ENCODE measurements at places on chromosomes 7 and 10.
A peak's percentile ranks its signal among the peaks of the same experiment; 100 is the strongest.

GRCh38 chr10:71887743-71888142, 36.7 kb upstream of the PSAP start:
- DNase-seq, result no peak

DNA sequence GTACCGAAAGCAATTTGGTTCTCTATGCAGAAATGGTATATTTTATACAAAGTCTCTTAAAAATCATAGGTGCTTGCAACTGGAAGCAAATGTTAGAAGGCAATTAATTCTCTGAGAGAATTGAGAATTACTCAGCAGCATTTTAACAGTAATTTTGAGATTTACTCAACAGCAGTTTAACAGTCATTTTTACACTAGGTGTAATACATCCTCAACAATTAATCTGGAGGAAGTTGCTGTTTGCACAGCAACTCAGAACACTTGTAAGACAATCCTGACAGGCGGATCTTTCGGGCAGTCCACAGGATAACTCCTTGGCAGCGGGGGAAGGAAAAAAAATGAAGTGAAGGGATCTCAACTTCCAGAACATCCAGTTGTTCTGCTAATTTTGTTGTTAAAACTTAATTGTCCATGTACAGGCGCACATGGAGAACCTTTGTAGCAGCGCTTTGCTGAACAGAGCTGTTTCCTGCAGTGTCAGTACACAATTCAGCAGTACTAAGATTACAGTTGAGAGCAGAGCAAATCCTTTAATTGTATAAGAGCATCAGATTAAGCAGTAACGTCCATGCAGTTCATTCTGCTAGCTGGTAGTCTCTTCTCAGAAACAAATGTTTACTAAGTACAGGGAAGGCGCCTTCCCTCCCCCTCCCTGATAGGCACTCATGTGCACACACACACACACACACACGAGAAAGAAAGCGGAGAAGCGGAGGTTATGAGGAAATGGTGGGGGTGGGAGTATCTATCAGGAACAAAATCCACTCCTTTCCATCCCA, 43.8 kb downstream of the ENO4 start:
- no peak for DNase-seq

DNA sequence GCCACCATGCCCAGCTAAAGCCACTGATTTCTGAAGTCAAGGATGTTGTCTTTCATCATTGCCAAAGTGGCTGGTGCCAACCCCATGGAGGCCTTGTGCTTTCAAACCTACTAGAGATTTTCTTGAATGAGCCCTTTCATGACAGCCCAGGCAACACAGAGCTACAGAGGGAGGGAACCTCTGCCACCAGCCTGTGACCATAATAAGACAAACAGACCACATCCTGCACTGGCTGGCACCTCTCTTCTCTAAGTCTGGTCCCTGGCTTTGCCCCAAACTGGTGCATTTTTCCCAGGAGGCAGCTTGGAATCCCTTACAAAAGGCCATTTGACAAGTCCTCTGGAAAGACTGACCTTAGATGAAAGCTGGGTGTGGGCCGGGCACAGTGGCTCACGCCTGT, 348.8 kb downstream of the GALNT17 start:
- no peak for DNase-seq

DNA sequence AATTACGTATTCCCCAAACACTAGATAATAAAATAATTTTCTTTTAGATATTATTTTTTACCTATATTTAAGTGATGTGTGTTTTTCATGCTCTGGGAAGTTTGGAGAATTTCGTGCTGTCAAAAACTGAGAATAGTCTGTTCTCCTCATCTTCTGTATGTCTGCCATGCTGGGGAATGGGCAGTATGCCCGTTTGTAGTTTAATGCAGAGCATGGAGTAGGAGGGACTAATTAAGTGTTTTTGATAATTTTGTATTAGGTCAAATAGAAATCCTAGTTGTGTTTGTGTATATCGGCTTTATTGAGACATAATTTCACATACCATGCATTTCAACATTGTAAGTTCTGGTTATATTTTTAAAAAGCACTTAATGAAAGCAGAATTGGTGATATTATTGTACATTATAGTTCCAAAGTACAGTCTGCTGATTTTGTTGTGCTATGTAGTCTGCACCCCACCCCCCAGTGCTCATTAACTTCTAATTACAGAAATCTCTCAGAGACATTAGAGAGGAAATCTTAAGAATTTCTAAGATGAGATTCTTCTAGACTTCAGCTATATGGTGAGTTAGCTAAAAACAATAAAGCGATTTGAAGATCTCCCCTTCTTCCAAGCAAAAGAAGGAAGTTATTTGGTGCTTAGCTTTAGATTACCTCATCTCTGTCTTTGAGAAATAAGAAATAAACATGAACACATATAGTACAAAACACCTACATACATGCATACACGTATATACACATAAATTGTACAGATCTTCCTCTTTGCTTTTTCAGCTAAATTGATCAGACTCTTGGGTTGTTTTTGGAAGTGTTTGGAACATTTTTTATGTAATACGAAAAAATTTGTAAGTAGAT, 22.2 kb downstream of the ZRANB1 start:
- DNase-seq, result no peak

GRCh38 chr10:3986493-3987142, 201.6 kb upstream of the KLF6 start:
- DNase-seq, result no peak

DNA sequence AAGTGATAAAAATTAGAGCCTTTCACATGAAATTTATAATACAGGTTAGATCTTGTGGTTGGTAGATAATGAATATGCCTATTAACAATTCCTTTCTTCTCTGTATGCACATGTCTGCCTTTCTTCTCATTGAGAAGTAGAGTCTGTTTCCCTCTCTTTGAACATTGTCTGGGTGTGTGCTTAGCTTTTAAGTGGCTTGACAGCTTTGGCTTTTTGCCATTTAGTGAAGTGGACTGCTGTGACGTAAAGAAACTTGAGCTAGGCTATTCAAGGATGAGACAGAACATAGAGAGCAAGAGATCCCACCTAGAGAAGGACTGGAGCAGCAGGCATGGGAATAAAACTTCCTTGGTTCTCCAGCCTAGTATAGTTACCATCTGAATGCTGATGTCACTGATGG, 996.7 kb upstream of the CELF2 start:
- DNase-seq, result peak; percentile 94

DNA sequence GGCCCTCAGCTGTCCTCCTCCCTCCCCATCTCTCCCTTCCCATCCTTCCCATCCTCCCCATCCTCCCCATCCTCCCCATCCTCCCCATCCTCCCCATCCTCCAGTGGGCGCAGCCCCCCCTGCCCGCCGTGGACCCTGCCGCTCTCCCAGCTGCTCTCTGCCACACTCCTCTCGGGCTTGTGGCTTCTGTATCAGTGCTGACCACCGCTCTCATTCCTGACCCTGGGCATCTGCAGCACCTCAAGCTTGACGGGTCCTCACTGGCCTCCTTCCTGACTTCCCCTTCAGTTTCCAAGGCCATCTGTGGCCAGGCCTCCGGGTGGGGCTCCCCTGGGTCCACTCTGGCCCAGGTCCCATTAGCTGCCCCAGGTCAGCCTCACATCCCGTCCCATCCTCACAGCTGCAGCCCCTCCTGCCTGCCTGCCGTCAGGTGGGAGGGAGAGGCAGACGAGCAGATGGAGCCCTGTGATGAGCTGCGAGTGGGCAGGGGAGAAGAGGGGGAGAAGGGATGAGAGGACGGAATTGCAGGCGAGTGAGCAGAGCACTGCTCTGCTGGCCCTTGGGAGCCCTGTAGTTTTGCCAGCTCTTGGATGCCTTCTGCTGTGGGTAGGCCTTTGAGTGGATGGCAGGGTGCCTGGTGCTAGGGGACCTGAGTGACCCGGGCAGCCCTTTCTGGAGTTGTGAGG, 35.7 kb downstream of the LHPP start:
- DNase-seq, result no peak

- no peak for DNase-seq
These were observed 163.1 kb upstream of the GDF10 start for GRCh38 chr10:47136866-47137265.

DNA sequence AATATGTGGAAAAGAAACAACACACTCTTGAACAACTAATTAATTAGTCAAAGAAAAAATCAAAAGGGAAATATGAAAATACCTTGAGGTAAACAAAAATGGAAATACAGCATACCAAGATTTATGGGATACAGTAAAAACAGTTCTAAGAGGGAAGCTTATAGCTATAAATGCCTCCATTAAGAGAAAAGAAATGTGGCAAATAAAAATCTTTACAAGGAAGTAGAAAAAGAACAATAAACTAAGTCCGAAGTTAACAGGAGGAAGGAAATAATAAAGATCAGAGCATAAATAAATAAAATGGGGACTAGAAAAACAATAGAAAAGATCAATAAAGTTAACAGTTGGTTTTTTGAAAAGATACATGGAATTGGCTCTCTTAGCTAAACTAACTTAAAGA, 267.8 kb upstream of the NRP1 start:
- DNase-seq, result no peak

Measured in SHP77 treated with DMSO at 0.1 percent for 48 hours (cell line).